Activated CD4-positive, alpha-beta memory T cell treated with anti-CD3 and anti-CD28 coated beads, Interleukin-2, amount 10 ng/mL, durations not matched to agents 7 days and 5 days (primary cell): ENCODE measurements at places on chromosomes 5 and 9. TPM values are rescaled to one million over a fixed set of nuclear protein-coding genes. Genes with fewer than 3 reads are reported as not detected.

GRCh38 chr9:80547613-80548012 is 975.8 kb downstream of the TLE4 start:
- no peaks in the 10 kb centered on the region for H3K27me3 ChIP-seq
- no peak overlapping the region for H3K27ac ChIP-seq
- no peak for DNase-seq
- H3K4me3 ChIP-seq: no peak overlapping the region
- H3K36me3 ChIP-seq: no peaks in the 10 kb centered on the region

DNA sequence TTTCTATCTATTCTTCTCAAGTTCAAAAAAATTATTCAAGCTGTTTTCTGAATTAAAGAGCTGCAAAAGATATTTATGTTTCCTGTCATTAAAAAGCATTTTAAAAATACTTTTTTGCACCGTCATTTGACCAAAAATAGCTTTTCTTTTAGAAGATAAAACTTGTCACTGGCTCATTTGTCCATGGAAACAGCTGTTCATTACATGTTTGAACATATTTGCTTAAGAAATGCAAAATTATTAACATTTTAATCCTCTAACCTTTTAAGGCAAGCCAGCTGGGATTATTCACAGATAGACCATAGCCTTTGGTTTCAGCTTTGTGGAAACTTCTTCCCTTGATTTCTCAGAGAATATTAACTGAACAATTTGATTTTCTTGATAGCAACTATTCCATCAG is 393.9 kb downstream of the TUSC1 start:
- no peak overlapping the region for H3K27ac ChIP-seq
- H3K4me3 ChIP-seq: no peak overlapping the region
- H3K36me3 ChIP-seq: no peaks in the 10 kb centered on the region
- H3K27me3 ChIP-seq: no peaks in the 10 kb centered on the region
- H3K4me1 ChIP-seq: no peaks in the 10 kb centered on the region

DNA sequence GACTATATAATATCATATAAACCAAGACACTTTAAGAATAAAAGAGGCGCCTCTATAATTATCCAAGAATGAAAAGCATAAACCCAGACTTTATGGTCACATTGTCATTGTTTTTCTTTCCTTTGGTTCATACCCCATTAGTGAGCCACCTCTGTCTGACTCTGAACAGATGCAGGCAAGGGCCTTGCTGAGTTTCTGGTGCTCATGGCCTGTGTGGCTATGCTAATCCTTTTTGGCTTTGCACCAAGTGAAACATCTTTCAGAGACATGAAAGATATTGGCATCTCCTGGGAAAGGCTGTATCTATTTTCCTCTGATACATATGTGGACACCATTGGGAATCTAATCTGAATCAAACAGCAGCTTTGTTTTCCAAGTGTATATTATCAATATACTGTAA is 222.5 kb downstream of the CHSY3 start:
- no peak for DNase-seq
- no peak overlapping the region for H3K4me3 ChIP-seq
- H3K36me3 ChIP-seq: no peaks in the 10 kb centered on the region
- no peaks in the 10 kb centered on the region for H3K27me3 ChIP-seq

DNA sequence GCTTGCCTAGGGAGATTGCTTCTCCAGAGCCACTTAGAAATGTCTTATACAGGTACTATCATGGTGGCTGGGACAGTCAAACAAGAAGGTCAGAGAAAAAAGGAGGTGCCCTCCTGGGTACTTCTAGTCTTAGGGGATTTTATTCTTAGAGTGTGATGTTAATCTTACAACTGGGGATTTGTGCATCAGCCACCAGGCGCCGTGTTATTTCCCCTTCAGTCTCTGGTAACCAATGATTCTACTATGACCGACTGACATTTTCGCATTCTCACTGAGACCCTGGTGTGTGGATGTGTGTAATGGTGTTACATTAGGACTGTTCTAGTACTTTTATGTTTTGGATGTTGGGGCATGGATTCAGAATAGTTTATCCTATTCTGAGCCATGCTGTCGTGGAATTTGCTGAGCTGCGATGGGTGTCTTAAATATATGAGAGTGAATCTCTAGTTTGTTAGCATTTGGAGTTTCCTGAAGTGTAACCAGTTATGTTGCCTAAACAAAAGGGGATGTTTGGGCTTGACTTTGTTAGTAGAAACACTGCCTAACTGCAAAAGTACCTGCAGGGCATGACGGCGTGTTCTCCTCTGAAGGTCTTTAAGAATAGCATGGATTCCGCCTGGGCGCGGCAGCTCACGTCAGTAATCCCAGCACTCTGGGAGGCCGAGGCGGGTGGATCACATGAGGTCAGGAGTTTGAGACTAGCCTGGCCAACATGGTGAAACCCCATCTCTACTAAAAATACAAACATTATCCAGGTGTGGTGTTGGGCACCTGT is 175.2 kb upstream of the DAP start:
- no peak overlapping the region for H3K27ac ChIP-seq
- H3K4me3 ChIP-seq: no peak overlapping the region
- no peaks in the 10 kb centered on the region for H3K36me3 ChIP-seq
- no peaks in the 10 kb centered on the region for H3K27me3 ChIP-seq
- DNase-seq: no peak

- DNase-seq: no peak
- H3K4me3 ChIP-seq: no peak overlapping the region
- H3K27ac ChIP-seq: peak overlapping the region; percentile 16
Measured at GRCh38 chr5:76468635-76469425, 65.7 kb downstream of the IQGAP2 start.

DNA sequence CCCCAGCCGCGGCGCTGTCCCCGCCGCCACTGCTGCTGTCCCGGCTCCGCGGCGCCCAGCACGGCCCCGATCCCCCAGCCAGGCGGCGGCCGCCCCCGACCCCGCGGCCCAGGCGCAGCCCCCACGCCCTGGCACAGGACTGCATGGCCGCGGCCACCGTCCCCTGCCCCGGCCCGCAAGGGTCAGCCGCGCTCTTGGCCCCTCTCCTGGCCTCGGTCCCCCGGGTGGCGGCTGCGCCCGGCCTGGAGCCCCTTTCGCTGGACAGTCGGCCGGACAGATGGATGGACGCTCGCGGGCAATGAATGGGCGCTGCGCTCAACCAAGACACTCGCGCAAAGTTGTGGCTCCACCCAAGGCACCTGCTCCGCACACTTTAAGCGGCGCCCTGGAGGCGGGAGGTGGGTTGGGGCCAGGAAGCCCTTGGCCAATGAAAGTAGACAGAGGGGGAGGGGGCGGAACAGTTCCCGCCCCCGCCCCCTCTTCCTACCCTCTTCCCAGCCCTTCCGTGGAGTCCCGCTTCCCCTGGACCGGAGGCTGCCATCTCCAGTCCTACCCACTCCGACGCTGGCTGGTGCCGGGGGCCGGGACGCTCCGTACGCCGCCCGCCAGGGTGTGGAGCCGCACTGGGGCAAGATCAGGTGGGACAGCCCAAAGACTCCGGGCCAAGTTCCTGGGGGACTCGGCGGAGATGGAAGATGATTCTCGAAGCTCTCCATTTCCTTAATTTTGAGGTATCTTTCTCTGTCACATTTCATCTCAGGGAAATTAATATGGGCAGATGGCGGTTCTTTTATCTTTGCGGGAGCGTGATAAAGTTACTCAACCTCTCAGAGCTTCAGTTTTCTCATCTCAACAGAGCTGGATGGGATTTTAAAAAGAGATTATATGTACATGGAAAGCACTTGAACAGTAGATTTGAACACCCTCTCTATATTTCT is at the start of gene GLDC:
Gene GLDC, minus strand, starts transcription at position 375 of the 938 bp plus-strand sequence. Its CDS starts 230 bp downstream, at position 145.
- H3K27ac ChIP-seq: no peak within 1 kb of the TSS
- peak; percentile 63 for DNase-seq
- peaks cover 59% of the 10 kb centered on the region for H3K27me3 ChIP-seq

GRCh38 chr9:8114826-8115225 is 315.2 kb upstream of the DMAC1 start:
- H3K36me3 ChIP-seq: no peaks in the 10 kb centered on the region
- no peaks in the 10 kb centered on the region for H3K27me3 ChIP-seq
- no peak for DNase-seq
- no peak overlapping the region for H3K27ac ChIP-seq
- H3K4me1 ChIP-seq: peaks cover 16% of the 10 kb centered on the region

DNA sequence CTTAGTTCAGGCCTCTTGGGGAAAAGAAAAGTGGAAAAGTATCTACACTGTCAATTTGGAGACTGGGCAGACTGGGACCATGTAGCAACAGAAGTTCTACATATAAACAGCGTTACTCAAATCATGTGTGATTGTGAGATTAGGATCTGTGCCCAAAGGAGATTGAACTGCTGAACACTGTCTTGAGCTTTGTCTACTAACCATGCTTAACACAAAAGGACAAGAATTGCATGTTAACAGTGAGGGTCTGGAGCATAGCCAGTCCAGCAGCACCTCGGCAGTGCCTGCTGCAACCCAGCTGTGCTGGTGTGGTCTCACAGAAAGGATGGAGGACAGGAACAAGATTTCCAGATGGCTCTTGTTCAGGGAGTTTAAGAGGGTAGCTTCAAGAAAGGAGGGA is 5.7 kb downstream of the PAM start:
- H3K27ac ChIP-seq: peak overlapping the region; percentile 10
- H3K4me3 ChIP-seq: no peak overlapping the region
- H3K4me1 ChIP-seq: peaks cover 74% of the 10 kb centered on the region
- peaks cover 6% of the 10 kb centered on the region for H3K36me3 ChIP-seq
- no peak for DNase-seq
- no peaks in the 10 kb centered on the region for H3K27me3 ChIP-seq

DNA sequence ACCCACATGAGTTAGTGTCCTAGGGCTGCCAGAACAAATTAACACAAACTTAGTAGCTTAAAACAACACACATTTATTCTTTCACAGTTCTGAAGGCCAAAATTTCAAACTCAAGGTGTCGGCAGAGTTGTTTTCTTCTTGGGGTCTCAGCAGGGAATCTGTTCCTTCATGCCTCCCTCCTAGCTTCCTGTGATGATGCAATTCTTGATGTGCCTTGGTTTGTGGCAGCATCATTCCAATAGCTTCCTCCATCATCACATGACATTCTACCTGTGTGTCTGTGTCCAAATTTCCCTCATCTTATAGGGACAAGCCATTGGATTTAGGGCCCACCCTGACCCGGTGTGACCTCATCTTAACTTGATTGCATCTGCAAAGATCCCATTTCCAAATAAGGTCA is 12.2 kb upstream of the SLC25A48 start:
- H3K36me3 ChIP-seq: no peaks in the 10 kb centered on the region
- peaks cover 9% of the 10 kb centered on the region for H3K27me3 ChIP-seq
- no peak for DNase-seq
- H3K4me3 ChIP-seq: no peak overlapping the region
- no peak overlapping the region for H3K27ac ChIP-seq

DNA sequence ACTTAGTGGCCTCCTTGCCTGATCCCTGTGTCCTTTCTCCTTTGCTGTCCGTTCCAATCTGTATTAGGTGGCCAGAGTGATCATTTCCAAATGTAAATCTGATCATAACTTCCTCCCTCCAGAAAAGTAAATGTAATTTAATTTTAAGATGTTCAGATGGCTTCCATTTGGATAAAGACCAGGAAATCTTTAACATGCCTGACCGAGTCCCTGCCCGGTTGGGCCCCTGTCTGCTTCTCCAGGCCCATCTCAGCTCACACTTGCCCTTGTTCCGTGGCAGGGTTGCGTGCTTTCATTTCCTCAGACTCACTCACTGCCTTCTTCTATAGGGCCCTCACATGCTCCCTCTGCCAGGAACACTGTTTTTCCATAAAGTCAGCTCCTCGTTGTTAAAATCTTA is 7.6 kb downstream of the MAP3K1 start:
- peaks cover 76% of the 10 kb centered on the region for H3K4me1 ChIP-seq
- no peak overlapping the region for H3K4me3 ChIP-seq
- H3K36me3 ChIP-seq: peaks cover 48% of the 10 kb centered on the region
- no peaks in the 10 kb centered on the region for H3K27me3 ChIP-seq
- DNase-seq: no peak

GRCh38 chr5:130978475-130978874 is 186.6 kb downstream of the HINT1 start:
- peaks cover 9% of the 10 kb centered on the region for H3K27me3 ChIP-seq
- H3K4me1 ChIP-seq: no peaks in the 10 kb centered on the region
- DNase-seq: no peak
- H3K27ac ChIP-seq: no peak overlapping the region

DNA sequence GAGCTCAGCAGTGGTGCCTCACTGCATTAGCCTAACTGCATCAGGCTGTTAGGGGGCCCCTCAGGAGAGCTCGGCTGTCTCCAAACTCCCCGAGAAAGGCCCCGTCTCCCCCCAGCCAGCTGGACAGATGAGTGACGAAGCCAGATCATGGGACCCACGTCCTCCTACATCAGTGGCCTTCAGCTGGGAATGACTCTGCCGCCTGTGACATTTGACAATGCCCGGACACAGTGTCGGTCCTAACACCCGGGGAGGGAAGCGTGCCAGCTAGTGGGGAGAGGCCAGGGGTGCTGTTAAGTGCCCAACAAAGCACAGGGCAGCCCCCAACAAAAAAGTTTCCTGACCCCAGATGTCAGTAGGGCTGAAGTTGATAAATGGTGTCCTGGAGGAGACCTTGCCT is 375.2 kb upstream of the IRX2 start:
- H3K4me1 ChIP-seq: no peaks in the 10 kb centered on the region
- no peak for DNase-seq
- H3K27ac ChIP-seq: no peak overlapping the region
- H3K4me3 ChIP-seq: no peak overlapping the region
- no peaks in the 10 kb centered on the region for H3K27me3 ChIP-seq

GRCh38 chr5:124923131-124923530 is 176.7 kb upstream of the ZNF608 start:
- no peaks in the 10 kb centered on the region for H3K27me3 ChIP-seq
- H3K36me3 ChIP-seq: no peaks in the 10 kb centered on the region
- no peak for DNase-seq
- no peaks in the 10 kb centered on the region for H3K4me1 ChIP-seq

DNA sequence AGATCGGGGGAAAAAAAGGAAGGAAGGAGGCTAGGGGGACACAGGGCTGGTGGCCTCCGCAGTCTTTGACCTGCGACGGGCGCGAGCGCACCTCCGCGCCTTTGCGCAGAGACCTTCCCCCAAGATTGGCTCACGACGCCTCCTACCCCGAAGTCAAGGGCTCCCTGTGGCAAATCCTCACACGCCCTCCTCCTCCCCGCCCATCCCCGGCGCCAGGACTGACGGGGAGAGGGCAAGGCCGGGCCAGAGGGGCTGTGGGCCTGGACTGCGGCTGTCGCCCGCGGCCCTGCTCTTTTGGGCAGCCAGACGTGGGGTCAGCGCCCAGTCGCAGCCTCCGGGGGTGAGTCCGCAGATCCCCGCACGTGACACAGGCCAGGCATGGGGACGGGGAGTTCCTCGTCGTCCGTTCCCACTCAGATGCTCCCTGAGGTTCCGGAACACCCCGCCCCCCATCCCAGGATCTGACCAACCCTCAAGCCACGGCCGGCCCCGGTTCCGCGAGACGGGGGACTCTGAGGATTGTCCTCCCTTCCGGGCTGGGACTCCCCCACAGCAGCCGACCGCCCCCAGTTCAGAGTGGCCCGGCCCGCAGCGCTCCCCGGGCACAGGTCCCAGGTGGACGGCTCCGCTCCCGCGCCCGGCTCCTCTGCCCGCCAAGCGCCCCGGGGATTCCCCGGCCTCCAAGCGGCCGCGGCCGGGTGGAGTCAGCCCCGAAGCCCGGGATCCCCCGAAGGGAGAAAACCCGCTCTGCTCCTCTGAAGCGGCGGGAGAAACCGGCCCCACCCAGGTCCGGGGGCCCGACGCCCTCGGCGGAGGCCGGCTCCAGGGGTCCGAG is 543 bp upstream of the ANKRD33B start:
- peak overlapping the region; percentile 56 for H3K4me3 ChIP-seq
- H3K27me3 ChIP-seq: peaks cover 30% of the 10 kb centered on the region
- peak; percentile 60 for DNase-seq
- H3K27ac ChIP-seq: no peak overlapping the region

The C6 gene
- total RNA-seq: not detected

The PAEP gene
- not detected for total RNA-seq

The IL3 gene
- total RNA-seq: 1.4 TPM

The SAXO1 gene
- total RNA-seq: not detected
